ENCODE measurements at places on chromosomes 2 and 18.

DNA sequence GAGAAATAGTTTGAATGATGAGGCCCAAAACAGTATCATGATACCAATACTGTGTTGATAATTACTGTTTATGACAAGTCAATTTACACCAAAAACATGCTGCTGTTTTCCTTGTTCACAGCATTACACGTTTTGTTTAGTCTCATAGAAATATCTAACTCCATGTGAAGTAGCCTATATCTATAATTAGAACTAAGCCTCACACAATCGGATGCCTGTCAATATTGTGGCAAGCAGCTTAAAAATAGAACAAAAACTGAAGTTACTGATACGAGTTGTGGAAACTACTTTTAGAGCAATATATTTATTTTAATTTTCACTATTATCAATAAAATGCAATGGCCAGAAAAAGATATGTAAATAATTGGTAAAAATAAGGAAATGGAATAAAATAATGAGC is 470.8 kb downstream of the ZEB2 start:
- DNase-seq, result no peak

DNA sequence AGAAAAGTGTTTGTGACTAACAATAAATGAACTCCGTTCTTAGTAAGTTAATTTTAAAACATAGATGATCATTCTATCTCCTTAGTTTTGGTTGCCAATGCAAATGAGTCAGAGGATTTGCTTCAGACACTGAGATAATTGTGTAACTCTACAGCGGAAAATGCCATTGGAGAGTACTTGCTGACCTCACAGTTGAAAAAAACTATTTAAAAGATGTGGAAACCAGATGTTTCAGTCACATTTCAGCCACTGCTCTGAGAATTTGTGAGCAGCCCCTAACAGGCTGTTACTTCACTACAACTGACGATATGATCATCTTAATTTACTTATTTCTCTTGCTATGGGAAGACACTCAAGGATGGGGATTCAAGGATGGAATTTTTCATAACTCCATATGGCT is at the start of gene TNFAIP6:
TNFAIP6 (plus strand) TSS at position 234 of the 400 bp plus-strand sequence; CDS start at position 309, 75 bp downstream.
- DNase-seq, result peak; percentile 94

DNA sequence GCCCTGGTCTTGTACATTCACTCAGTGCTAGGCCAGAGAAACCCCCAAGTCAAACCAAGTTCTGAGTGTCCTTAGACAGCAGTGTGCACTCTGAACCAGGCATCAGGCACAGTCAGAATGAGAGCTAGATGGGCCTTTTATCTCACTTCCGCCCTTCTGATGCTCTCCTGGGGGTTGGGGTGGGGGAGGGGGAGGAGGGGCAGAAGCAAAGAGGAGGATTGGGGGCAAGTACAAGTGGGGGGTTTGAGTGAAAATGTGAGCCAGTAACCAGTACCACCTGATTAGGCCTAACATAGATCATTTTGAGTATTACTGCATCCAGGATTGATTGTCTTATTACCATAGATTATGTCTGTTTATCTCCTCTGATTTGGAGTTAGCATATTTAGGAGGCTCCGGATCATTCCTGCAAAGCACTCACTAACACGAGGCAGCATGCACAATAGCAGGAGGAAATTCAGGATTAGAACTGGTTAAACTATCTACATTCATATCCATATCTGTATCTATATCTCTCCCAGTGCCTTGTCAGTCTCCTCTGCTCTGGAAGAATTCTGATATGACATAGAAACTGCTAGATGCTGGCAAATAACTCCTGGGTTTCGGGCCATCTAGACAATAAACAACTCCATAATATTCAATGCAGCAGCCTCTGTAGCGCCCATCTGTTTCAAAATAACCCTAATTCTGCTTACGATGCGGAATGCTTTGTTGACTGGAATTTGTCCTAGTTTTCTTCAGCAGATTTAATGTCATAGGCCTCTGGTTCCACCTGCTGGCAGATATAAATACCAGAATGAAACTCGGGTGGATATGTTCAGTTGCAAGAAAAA is 149.1 kb downstream of the RHBDD1 start:
- peak; percentile 79 for DNase-seq

- no peak for DNase-seq
Observed at GRCh38 chr18:7754725-7755181, 187.6 kb downstream of the PTPRM start.

- DNase-seq, result peak; percentile 92
Observed at GRCh38 chr18:21115519-21116411, 4.2 kb upstream of the ROCK1 start.

DNA sequence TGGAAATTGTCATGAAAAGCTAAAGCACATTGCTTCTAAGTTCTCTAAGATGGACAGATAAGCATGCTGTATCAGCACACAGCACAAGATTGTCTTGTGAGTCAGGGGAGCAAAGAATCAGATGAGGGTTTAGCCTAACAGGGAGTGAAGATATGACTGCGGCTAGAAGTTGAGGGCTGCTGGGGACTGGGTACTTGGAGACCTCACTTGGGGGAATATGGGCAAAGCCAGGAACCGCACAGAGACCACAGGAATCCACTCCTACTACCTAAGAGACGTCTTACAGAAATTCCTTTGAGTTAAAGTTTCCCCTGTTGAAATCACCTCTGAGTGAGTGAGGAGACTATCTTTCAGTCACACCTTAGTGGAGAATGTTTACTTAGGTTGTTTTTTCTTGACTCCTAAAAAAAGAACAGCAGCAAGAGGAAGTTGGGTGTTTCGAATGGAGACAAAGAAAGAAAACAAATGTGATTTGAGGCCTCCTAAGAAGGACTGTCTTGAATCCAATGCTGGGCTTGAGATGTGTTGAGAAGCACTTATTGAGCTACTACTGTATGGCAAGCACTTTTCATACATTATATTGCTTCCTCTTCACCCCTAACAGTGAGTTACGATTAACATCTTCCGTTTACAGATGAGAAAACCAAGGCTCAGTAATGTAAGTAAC is 100.7 kb downstream of the ANKRD44 start:
- peak; percentile 9 for DNase-seq

GRCh38 chr2:223459328-223459939 is 142.7 kb downstream of the SCG2 start:
- DNase-seq, result peak; percentile 28

DNA sequence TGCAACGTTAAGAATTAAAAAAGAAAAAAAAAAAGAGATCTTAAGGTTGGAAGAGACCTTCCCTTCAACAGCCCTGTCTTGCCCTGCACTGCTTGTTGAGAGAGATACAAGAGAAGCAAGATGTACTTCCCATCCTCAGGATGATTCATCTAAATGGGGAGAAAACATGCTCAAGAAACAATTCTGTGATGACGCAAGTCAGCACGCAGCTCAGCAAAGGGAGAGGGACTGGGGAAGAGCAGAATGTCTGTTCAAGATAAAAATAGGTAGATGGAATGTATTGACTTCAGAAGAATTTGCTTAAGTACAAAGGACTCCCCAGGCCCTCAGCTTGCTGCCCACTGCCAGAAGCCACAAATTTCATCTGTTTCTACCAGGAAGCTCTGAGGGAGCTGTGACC is 198.2 kb upstream of the SPRED2 start:
- DNase-seq, result peak; percentile 81

DNA sequence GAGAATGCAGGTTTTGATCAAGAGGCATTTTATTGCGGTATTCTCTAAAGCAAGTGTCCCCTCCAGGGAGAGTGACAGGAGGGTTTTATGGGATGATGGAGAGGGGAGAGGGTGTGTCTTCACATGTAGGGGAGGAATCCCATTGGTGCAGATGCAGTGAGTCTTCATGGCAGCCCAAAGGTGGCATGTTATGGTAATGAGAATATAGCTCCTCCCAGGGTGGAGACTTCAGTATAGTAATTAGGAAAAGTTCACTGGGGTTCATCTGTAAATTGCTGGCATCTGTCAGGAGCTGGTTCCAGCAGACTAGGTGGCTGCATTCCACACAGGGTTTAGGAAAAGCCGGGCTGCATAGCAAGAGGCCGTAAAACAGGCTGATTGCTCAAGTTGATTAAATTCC is 230.7 kb upstream of the CCDC68 start:
- no peak for DNase-seq

- DNase-seq, result peak; percentile 31
Observed at GRCh38 chr2:30239308-30239985, 8.1 kb downstream of the LBH start.

GRCh38 chr2:8342407-8342806 is 339.4 kb upstream of the ID2 start:
- DNase-seq, result no peak

DNA sequence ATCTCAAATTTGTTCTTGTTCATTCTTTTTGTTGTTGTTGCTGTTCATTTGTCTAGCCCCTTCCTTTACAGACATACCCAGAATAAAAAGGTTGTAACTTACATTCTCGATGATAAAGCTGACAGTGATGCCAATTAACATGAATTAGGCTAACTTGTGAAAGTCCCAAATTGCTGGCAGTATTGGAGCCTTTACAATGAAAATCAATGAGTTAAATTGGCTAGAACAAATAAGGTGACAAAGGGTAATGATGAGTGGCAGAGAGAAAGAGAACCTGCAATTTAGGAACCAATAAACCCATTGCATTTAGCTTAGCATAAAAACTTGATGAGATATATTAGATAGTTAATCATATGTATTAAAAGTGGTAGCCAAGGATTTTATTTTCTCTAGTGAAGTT is 521.0 kb downstream of the ADCYAP1 start:
- DNase-seq, result no peak

GRCh38 chr2:98457045-98457696 is 12.5 kb downstream of the INPP4A start:
- DNase-seq, result peak; percentile 98

GRCh38 chr2:218744615-218745014 is 34.0 kb downstream of the TTLL4 start:
- DNase-seq, result no peak

- DNase-seq, result no peak
Observed at GRCh38 chr2:85810371-85811179, 56.8 kb downstream of the ATOH8 start.

- no peak for DNase-seq
Observed at GRCh38 chr2:56456791-56457190, 273.0 kb downstream of the CCDC85A start.

GRCh38 chr18:57846258-57846657 is 43.1 kb upstream of the ATP8B1 start:
- DNase-seq, result peak; percentile 83

GRCh38 chr2:8590938-8591337 is 90.9 kb upstream of the ID2 start:
- no peak for DNase-seq

- DNase-seq, result no peak
Observed at GRCh38 chr2:150427298-150427697, 60.2 kb downstream of the RND3 start.

GRCh38 chr2:236873636-236874035 is 212.1 kb upstream of the COPS8 start:
- no peak for DNase-seq

GRCh38 chr2:30321466-30321865 is 90.1 kb downstream of the LBH start:
- peak; percentile 8 for DNase-seq

- peak; percentile 26 for DNase-seq
Observed at GRCh38 chr2:109376115-109376514, 237.7 kb downstream of the SEPTIN10 start.

DNA sequence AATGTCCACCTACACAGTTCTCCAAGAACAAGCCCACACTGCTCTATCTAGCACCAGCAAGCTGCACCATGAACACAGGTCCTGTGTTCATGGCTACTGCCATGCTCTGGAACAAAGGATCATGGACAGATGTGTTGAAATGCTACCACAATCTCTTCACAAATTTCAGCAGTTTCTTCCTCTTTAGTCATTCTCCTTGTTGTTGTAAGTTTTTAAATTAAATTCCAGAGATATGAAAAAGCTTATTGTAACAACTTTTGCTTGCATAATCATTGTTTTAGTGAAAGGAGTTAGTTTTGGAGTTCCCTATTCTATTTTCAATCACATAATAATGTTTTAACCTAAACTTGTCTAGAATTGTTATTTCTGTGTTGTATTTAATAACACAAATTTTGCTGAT is 17.2 kb upstream of the NAPG start:
- DNase-seq, result no peak

DNA sequence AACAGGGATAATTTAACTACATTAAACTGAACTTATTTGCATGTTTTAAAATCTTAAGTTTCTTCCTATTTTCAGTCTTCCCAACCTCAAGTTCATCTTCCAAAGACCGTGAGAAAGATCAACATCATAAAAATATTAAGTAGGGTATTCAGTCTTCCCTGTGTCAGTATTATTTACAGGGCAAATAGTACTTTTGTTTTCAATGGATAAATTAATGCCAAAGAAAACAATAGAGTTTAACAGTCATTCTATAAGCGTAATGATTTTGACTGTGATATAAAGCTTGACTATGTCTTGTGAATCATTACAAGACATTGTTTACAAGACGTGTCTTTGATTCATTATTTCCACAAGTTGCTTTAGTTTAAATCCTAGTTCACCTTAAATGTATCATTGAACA is 48.0 kb upstream of the NRXN1 start:
- no peak for DNase-seq

DNA sequence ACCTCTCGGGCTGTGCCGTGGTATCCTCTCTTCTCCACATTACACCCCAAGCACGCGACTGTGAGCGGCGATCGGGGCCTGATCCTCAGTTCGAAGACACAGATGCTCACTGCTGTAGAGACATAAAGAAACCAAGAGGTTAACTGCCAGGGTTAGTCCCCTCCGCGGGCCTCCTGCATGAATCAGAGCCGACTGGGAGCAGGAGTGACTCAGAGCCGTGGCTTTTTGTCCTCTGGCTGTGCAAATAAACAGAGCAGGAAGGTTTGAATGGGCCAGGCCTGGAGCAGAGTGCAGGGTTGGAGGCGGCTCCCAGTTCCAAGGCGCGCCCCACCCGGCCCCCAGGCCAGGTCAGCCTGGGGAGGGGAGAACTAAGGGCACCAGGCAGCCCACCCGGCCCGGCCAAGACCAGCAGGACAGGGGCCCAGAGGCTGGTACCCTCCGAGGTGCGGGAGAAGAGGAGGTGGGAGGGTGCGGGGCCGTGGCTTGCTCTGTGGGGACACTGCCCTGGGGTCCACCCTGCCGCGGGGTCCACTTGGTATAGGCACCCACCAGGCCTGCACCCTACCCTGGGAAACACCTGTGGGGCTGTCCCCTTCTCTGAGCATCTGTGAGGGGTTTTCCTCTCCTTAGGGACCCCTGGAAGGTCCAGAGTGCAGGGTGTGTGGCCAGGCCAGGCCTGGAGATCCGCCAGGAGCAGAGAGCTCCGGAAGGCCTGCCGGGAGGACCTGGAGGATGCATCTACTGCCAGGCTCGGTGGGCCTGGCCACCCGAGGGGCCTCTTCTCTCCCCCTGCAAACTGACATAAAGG is 16.5 kb downstream of the TWIST2 start:
- peak; percentile 100 for DNase-seq

DNA sequence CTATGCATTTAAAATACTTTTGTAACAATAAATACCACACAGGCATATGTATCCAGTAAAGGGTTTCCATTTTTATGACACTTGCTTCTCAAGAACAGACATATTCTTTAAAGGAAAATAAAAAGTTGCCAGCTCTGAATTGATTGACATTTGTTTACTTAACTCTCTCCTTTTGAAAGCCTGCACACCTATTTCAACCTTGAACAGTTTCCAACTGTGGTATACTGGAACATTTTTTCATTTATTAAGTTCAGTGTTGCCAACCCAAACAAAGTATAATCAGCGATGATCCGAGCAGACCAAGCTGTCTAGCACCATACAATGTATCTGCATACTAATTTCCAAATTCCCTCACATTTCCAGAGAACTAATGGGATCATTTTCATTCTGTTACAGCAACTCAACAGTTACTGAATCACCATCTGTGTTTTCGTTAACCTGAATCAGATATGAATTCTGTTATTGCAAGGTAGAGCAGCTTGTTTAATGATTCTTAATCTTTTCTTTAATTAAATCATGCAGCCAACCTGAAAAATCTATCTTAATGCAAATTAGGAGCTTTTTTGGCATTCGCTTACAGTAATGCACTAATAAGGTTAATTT is 725.5 kb upstream of the ZEB2 start:
- DNase-seq, result no peak

- DNase-seq, result no peak
Observed at GRCh38 chr2:66843847-66844246, 408.9 kb downstream of the MEIS1 start.

All from HFFc6 (cell line).